Stimulated activated CD4-positive, alpha-beta T cell treated with anti-CD3 and anti-CD28 coated beads, Interleukin-12 subunit alpha, Interleukin-12 subunit beta, amount 100 ng/mL, for 24 hours (primary cell): ENCODE measurements at places on chromosomes 6 and 20.

DNA sequence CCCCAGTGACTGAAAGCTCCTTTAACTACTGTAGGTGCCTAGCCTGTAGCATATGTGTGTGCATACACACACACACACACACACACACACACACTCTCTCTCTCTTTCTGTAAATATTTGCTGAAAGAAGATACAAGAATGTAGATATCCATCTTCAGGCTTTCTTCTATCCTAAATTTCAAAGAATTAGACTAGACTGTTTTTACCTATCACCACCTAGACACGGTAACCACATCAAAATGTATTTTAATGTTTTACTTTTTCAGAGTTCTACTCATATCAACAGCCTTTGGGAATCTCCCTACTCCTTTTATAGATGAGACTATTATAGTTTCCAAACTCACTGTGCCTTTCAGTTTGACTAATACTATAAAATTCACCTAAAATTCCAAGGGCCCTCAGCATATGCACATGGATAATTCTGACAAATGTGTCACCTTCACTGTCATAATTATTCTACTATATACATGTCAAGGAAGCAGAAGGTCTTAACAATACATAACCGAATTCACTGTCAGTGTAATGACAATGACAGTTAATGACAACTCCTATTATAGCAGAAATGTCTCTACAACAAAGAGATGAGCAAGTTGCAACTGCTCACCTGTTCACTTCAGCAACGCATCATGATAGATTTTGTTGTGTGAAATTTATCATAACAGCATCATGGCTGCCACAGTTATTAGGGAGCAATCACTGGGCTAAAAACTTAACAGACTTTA is 236.5 kb downstream of the GMPR start:
- no peak for DNase-seq

DNA sequence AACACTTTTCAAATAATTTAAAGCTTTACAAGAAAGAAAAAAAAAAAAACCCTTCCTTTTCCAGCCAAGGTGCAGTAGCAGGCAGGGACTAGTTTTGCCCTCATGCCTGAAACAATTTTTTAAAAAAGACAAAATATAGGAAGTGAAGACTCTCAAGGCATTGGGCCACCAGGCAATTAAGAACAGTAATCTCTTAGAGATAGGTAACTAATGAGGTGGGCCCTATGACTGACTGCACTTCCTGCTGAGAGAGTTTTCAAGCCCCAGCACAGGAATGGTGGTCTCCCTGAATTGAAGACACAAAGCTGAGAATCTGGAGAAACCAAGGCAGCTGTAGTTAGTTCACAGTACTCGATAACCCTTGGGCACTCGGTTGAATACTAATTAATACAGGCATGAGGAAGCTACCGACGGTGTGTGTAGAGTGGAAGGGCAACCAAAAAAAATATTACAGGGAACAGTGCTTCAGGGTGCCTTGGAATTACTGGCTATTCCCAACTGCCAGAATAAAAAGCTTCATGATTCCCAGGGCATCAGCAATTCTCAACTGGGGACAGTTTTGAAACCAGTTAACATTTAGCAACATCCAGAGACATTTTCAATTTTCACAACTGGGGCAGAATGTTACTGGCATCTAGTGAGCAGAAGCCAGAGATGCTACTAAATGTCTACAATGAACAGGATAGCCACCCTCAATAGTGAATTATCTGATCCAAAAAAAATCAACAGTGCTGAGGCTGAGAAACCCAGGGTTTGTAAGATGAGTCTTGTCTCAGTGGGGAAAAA is 36.0 kb upstream of the PLN start:
- no peak for DNase-seq

GRCh38 chr6:136189104-136189503 is 61.0 kb downstream of the MTFR2 start:
- no peak for DNase-seq

DNA sequence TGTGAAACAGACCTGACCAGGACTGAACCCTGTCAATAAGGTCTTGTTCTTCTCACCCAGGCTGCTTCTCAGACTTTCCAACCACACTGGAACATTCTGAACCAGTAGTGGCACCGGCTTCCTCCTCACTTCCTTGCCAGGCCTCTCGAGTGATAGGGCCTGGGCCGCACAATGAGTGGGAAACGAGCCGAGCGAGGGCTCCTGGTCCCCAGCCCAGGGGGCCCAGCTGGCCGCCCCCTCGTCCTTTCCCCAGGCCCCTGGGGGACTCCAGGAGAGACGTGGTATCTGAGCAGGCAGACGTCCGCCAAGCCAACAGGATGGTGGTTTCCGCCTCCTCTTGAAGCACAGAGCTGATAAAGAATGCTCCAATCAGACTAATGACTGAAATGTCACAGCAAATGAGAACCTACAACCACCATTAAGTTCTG is 117.9 kb downstream of the GMDS start:
- peak; percentile 27 for DNase-seq

GRCh38 chr6:9112544-9112943 is 677.2 kb upstream of the SLC35B3 start:
- DNase-seq, result no peak

GRCh38 chr6:63807056-63807455 is 171.5 kb downstream of the PHF3 start:
- no peak for DNase-seq

DNA sequence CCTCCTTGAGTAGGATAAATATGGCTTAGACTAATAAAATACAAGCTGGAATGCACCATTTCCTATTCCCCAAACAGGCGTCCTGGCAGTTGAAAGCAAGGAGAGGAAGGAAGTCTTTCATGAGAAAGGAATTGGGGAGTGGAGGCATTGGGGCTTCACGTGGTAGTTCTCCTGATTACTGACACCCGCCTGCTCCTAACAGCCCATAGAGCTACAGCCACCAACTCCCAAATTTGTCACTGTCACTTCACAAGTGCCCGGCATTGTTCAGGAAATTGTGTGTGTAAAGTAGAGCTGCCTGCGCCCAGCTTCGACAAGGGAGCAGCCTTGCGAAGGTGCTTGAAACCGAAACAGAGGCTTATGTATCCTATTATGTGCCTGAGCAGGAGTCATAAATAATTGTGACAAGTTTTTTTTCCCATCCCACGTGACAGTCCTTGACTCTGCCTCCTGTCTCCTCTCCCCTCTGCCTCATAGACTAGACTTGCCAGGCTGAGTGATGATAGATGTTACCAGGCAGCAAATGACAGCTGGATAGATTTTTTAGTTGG is 301.7 kb upstream of the ZFP64 start:
- no peak for DNase-seq

DNA sequence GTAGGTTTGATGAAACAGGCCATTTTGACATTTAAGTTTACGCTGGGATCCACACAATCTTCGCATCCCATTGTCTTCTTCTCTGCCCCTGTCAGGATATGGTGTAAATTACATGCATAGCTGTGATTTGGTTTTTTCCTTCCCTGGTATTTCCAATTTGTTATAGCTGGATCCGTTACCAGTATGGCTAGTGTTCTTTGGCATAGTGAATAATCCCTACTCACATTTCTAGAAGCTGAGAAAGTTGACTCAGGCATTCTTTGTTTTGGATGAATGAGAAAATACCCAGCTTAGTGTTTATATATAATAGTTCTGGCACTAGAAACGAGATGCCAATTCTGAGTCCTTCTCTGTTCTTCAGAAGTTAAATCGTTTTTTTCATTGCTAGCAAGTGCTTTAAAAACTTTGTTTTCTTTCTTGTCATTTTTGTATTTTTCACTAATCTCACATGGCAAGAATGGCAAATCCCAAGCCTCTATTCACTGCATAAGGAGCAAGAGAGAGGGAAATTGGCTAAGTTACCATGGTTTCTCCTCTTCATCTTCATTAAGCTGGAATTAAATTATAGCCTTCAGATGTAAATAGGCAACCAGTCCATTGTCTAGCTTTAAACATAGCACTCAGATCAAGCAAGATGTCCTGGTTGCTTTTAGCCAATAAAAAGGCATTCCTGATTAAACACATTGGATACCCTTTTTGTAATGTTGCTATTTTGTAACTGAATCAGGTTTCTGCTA is 91.9 kb upstream of the LAMP5 start:
- no peak for DNase-seq

GRCh38 chr6:105452924-105453756 is 50.3 kb upstream of the PREP start:
- DNase-seq, result no peak

DNA sequence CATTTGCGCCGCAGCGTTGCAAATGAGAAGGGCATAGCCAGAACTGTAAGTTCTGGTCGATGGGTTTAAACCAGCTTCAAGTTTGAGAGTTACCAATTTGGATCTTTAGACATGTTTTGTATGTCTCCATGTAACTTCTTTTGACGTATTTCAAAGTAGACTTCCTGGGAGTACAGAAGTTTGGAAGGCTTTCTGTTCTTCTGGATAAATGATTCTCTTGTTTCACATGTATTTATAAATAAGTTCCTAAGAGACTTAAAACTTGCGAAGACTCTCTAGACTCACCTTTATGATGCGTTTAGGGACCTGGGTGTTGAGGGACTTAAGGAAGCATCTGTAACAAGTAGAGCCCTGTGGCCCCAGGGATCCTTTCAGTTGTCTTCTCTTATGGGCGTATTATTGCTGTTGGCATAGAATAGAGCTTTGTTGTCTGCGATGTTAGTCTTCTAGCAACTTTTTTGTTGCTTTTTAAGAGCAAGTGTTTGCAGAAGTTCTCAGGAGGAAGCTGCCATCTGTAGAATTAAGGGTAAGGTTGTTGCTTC is 1.3 kb downstream of the CDYL start:
- DNase-seq, result no peak

DNA sequence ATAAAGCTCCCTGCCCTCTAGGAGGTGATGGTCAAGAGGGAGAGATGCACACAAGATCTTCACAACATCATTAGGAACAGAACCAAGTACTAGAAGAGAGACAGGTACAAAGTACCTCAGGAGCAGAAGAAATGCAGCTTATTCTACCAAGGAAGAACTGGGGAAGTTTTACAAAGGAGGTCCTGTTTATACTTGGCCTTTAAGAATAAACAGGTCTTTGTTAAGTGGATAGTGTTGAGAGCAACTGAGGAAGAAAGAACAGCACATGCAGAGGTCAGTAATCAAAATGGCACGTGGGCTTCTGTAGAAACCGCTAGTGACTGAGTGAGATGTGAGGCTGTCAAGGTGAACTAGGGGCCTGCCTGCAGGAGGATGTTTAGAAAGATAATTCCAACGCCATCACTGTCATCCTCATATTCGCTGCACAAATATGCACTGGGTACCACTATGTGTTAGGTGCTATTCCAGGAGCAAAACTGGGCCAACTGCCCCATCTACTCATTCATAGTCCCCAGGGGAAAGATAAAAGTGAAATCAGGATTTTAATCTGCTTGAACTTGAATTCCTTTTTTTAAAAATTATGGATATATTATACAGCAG is 61.1 kb downstream of the ID4 start:
- no peak for DNase-seq

DNA sequence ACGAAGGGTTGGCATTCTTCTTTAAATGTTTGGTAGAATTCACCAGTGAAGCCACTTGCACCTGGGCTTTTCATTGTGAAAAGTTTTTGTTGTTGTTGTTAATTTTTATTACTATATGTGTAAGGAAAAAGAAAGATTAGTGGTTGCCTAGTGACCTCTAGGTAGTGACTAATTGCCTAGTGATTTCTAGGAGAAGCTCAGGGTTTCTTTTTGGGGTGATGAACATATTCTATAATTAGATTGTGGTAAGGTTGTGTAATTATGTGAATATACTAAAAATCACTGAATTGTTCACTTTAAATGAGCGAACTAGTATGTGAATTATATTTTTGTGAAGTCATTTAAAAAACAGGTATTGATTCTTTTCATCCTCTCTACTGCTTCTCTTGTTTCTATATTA is 123.8 kb upstream of the TMEM170B start:
- no peak for DNase-seq

GRCh38 chr6:113172531-113172966 is 684.6 kb upstream of the MARCKS start:
- DNase-seq, result no peak

DNA sequence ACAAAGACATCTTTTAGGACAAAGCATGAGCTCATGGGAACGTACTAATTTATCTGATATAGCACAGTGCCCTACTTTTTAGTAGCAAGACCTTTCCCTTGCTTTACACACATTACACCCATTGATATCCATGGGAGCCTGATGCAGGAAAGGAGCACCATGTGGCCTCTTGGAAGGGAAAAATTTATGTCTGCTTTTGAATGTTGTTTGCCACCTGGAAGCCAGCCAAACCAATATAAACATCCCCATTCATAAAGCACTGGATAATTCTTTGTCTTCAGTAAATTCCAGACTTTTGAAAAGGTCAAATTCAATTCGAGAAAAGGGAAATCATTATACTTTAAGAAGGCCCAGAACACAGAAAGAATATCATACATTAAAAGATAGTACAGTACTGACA is 152.3 kb upstream of the BEND6 start:
- DNase-seq, result no peak
